ENCODE measurements at places on chromosomes 16 and 17.

DNA sequence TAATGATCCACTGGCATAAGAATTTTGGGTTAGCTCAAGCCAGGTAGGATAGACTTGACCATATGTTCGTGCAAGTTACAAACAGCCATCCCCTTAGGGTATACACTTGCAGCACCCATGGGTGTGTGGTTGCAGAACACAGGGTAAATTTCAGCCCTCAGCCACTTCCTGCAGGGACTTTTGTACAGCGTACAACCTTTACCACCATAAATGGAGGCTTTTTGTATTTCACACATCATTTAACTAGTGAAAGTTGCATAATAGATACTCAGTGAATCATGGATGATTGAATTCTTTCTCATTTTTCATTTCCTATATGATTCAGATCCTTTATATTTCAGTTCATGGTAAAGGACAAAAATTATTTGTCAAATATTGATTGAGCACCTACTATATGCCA lies 473.9 kb downstream of the CDH13 start:
- no peak for DNase-seq
- no peaks in the 10 kb centered on the region for H3K36me3 ChIP-seq
- no peak overlapping the region for H3K4me3 ChIP-seq
- no peaks in the 10 kb centered on the region for H3K4me1 ChIP-seq

- H3K27me3 ChIP-seq: no peaks in the 10 kb centered on the region
- H3K4me1 ChIP-seq: peaks cover 26% of the 10 kb centered on the region
- H3K27ac ChIP-seq: no peak overlapping the region
- DNase-seq: no peak
- H3K36me3 ChIP-seq: peaks cover 41% of the 10 kb centered on the region
- H3K4me3 ChIP-seq: no peak overlapping the region
Measured at GRCh38 chr17:64492481-64493109, 4.3 kb downstream of the POLG2 start.

DNA sequence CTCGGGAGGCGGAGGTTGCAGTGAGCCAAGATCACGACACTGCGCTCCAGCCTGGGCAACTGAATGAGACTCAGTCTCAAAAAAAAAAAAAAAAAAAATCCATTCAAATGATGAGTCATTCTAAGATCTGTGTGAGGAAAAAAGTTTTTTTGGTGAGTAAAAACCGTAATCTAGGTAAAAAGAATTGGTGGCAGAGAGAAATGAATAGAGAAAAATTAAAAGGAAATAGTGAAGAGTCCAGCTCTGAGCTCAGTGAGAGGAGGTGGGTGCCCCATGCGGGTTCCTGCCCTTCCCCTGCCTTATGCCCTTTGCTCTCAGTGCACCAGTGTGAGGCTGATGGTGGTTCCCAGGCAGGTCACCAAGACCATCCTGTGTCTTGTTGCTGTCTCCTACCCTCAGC lies 20.9 kb downstream of the GAN start:
- H3K36me3 ChIP-seq: no peaks in the 10 kb centered on the region
- H3K27me3 ChIP-seq: no peaks in the 10 kb centered on the region
- H3K27ac ChIP-seq: no peak overlapping the region
- H3K4me3 ChIP-seq: no peak overlapping the region
- DNase-seq: no peak

- no peak for DNase-seq
- no peak overlapping the region for H3K27ac ChIP-seq
- no peaks in the 10 kb centered on the region for H3K36me3 ChIP-seq
- no peak overlapping the region for H3K4me3 ChIP-seq
- H3K27me3 ChIP-seq: no peaks in the 10 kb centered on the region
- H3K4me1 ChIP-seq: no peaks in the 10 kb centered on the region
Measured at GRCh38 chr16:66639091-66639885, 34.8 kb downstream of the CMTM3 start.

- no peak for DNase-seq
- peaks cover 3% of the 10 kb centered on the region for H3K27me3 ChIP-seq
- H3K27ac ChIP-seq: no peak overlapping the region
- H3K4me3 ChIP-seq: no peak overlapping the region
- H3K4me1 ChIP-seq: no peaks in the 10 kb centered on the region
Measured at GRCh38 chr16:55948230-55948629, 73.1 kb upstream of the CES5A start.

DNA sequence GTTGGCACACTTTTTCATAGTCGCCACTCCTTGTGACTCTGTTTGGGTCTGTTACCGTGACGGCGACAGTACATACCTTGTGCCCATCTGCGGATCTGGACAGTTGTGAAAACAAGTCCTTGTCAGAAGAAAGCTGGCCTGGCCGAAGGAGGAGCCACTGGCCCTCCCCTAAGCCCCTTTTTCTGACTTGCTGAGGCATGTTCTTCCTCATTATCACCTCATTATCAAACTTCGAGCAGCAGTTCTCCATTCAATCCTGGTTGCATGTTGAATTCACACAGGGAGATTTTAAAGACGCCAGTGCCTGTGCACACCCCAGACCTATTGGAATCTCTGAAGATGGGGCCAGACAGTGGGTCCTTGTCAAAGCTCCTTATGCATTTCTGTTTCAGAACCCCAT lies 61.1 kb downstream of the CYLD start:
- H3K4me1 ChIP-seq: peaks cover 11% of the 10 kb centered on the region
- no peaks in the 10 kb centered on the region for H3K27me3 ChIP-seq
- DNase-seq: no peak
- H3K36me3 ChIP-seq: peaks cover 21% of the 10 kb centered on the region

DNA sequence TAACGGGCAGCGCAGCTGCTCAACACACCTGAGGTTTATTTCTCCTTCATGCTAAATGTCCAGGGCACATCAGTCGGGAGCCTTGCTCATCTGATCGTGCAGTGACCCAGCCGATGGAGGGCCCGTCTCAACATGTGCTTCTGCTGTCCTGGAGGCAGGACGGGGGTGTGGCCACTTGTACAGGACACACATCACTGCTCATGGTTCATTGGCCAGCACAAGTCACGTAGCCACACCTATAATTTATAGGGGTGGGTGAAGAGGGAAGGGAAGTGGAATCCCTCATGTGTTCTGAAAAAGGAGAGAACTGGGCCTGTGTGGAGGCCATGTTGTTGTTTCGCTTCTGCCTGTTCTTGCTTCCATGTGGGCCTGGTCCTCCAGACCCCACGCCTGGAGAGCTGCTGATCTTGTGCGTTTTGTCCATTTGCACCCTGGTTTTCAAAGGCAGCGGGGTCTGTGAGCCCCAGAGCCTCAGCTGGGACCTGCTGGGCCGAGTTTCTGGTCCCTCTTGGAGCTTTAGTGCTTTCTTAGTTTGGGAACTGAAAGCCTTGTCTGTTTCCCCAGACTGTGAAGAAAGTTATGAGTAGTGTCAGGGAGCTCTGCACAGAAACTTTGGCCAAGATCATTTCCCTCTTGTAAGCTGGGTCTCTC lies 60.5 kb downstream of the CMIP start:
- H3K27ac ChIP-seq: peak overlapping the region; percentile 49
- H3K4me1 ChIP-seq: peaks cover 43% of the 10 kb centered on the region
- no peaks in the 10 kb centered on the region for H3K27me3 ChIP-seq
- no peak overlapping the region for H3K4me3 ChIP-seq
- no peaks in the 10 kb centered on the region for H3K36me3 ChIP-seq
- DNase-seq: no peak

GRCh38 chr16:25018972-25019617 lies 3.9 kb upstream of the ARHGAP17 start:
- H3K36me3 ChIP-seq: no peaks in the 10 kb centered on the region
- H3K27ac ChIP-seq: peak overlapping the region; percentile 55
- no peaks in the 10 kb centered on the region for H3K27me3 ChIP-seq

All from natural killer cell (primary cell).